ENCODE measurements at places on chromosomes 4 and X.

- no peak for DNase-seq
Observed at GRCh38 chrX:129641941-129642340, 12.8 kb downstream of the APLN start.

- no peak for DNase-seq
Observed at GRCh38 chr4:146488495-146489174, 33.1 kb downstream of the SLC10A7 start.

- DNase-seq, result no peak
Observed at GRCh38 chr4:156280686-156281085, 327.0 kb upstream of the CTSO start.

DNA sequence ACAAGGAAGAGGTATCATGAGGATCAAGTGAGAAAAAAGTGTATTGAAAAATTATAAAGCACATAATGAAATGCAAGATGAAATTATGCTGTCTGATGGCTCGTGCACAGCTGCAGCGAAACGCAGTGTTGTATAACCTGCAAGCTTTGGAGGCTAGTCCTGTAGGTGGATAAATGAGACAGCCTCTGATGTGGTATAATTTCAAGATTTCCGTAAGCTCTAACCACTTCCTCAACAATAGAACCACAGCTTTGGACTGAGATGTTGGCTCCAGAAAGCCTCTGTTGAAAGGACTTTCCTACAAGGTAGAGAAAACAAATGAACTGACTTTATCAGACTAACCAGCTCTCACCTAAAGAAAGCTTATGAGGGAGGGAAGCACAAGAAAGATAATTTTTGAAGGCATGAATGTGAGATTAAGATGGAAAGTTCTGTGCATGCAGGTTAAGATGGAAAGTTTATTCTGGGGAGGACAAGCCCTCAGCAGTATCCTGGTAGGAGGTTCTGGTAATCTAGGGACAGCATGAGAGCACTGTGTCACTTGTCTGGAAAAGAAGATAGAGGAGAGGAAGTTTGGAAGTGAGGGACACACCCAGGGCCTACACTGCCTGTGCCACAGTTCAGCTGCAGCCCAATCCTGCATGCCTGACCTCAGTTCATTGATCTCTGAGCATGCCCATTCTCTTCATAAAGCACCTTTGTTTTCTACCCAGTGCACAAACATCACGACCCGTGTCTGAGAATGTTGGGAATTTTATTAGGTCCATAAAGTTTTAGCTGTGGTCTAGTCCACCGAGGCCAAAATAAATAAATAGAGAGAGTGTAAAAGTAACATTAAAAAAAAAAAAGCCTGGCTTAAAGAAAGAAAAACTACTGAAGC is 161.5 kb upstream of the SFRP2 start:
- DNase-seq, result no peak

GRCh38 chrX:133880032-133880443 is 105.4 kb downstream of the GPC3 start:
- no peak for DNase-seq

DNA sequence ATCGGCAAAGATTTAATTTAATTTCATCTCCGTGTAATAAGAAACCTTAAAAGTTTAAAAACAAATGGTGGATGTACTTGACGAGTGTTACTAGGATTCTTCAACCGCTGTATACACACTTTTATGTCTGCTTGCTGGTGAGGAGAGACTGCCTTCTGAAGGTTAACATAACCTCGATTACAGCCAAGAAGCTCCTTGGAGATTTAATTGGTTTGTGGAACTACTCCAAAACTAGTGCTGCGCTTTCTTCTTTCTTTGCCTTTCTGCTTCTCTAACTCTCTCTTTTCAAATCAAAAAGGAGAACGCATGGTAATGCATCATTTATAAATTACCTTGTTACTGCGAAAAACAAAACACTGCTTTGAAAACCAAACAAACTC is 109.0 kb downstream of the ANTXR2 start:
- DNase-seq, result no peak

GRCh38 chr4:26161030-26161824 is 159.6 kb upstream of the RBPJ start:
- no peak for DNase-seq

- no peak for DNase-seq
Observed at GRCh38 chr4:142243255-142243654, 602.8 kb downstream of the INPP4B start.

- no peak for DNase-seq
Observed at GRCh38 chr4:146190456-146190855, 14.9 kb downstream of the LSM6 start.

- DNase-seq, result no peak
Observed at GRCh38 chr4:151099976-151100417, 569 bp downstream of the RPS3A start.

- DNase-seq, result no peak
Observed at GRCh38 chr4:89897867-89898266, 3.2 kb downstream of the MMRN1 start.

GRCh38 chr4:145375416-145375815 is 106.2 kb upstream of the SMAD1 start:
- no peak for DNase-seq

DNA sequence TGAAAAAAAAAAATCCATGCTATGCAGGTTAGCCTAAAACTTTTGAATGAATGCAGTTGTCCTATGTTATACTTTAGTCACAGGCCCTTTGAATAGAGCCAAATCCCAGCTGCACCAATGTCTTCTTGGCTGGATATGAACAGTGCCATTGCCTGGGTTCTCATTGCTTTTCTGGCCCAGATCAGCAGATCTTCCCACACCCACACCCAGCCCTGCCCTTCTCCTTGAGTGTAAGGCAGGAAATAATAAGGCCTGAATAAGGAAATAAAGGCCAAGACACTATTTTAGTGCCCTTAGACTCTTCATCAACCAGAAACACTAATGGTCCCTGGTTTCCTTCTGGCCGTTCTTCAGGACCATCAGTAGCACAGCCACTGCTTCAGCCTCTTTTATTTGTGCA is 66.6 kb downstream of the USP38 start:
- no peak for DNase-seq

GRCh38 chrX:39443240-39443639 is 642.0 kb downstream of the MID1IP1 start:
- DNase-seq, result no peak

GRCh38 chr4:24102621-24103020 is 212.8 kb upstream of the PPARGC1A start:
- no peak for DNase-seq

- no peak for DNase-seq
Observed at GRCh38 chr4:178387756-178388155, 945.5 kb upstream of the AGA start.

DNA sequence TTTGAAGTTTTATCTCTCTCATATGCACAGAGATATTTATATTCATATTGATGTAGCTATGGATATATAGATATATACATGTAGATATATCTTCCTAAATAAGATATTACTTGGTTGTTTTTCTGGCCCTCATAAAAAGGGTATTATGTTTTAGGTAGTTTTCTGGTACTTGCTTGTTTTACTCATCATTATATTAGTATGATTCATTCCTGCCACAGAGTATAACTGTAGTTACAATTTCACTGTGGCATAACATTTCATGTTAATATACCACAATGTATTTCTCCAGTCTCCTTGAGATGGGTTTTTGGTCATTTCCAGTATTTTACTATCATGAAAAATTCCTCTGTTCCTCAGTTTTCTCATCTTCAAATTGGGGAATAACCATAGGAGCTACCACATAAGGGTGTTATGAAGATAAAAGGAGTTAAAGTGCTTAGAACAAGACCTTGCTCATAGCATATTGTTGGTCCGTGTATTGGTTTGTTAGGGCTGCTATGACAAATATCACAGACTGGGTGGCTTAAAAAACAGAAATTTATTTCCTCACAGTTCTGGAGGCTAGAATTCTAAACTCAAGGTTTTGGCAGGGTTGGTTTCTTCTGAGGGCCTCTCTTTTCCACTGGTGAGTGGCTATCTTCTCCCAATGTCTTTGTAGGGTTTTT is 129.7 kb downstream of the TMEM164 start:
- no peak for DNase-seq

- no peak for DNase-seq
Observed at GRCh38 chr4:38982361-38983095, 49.7 kb downstream of the TMEM156 start.

GRCh38 chrX:56763556-56764152 is 34.6 kb downstream of the NBDY start:
- no peak for DNase-seq

GRCh38 chr4:112523764-112524505 is 8.0 kb upstream of the NEUROG2 start:
- DNase-seq, result peak; percentile 30

DNA sequence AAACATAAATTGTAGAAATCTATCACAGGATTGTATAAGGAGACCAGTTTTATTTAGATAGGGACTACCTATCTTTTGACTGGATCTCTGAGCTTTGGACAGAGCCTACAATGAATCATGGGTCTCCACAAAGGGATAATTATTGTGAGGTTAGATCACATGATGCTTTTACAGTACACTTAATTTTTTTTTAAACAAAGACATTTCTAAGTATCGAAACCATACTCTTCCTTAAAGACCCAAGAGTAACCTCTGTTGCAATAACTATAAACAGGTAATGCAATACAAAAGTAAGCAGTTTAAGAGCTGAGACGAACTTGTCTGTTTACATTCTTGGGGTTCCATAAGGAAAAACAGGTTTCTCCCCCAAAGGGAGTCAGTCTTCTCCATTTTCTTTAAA is 64.3 kb upstream of the GABRE start:
- no peak for DNase-seq

GRCh38 chr4:53885668-53886067 is 178.7 kb downstream of the CHIC2 start:
- DNase-seq, result no peak

GRCh38 chr4:145686991-145687390 is 7.0 kb downstream of the C4orf51 start:
- DNase-seq, result no peak

DNA sequence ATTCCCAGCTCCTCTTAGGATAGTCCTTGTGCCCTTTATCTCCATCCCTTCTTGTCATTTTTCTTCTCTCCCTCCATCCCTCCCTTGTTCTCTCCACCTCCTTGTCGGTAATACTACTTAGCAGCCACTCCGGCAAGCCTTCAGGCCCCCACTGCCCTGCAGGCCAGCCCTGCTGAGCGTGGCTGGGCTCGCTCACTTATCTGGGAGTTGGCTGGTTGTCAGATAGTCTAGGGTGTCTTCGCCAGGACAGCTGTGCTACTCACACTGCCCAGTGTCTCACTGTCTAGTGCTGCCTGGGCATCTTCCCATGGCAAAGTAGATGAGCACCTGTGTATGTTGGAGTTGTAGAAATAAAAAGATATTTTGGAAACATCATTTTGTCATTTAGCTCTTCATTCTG is 75.0 kb downstream of the STK32B start:
- DNase-seq, result no peak

DNA sequence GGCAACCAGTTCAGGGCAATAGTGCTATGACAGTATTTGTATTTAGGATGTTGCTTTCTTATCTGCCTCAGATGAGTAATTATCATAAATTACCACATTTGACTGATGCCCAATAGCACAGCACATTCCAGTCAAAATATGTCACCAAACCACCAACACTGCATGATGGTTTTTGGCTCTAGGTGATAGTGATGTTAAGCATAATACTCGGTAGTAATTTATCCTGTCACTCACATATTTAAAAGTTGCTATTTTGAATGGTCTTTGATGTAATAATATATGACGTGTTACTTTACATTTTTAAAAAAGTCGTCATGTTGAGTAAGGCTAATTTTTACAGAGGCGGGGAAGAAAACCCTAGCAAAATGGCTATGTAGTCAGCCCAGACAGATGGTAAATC is 42.5 kb downstream of the UNC5C start:
- DNase-seq, result no peak

DNA sequence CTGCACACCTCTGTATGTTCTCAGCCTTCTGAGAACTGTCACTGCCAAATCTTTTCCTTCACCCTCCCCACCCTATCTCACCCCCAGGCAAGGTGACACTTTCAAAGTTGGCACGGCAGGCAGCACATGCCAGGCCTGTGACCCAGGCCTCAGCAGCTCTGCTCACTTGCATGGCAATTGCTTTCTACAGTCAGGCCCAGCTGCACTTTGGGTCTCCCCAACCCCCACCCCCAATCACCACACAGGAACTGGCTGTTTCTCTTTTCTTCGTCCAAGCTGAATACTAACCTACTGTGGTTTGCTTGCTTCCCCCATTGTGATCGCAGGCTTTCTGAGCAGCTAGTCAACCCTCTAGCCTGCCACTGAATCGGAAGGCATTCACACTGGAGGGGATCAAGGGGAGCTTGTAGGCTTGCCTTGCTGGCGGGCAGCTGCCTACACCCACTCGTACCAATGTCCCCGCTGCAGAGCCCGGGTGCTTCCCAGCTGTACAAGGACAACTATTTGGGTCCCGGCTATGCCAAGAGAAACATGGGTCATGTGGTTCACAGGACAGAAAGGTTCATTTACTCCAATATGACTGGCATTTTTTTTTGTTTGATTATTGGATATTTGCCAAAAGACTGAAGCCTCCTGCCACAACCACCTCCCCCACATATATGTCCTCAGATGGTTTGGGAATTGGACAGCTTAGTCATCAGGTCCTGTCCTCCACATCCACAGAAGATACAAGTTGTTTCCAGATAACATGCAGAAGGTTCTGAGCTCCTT is 28.1 kb downstream of the SLC25A43 start:
- no peak for DNase-seq

DNA sequence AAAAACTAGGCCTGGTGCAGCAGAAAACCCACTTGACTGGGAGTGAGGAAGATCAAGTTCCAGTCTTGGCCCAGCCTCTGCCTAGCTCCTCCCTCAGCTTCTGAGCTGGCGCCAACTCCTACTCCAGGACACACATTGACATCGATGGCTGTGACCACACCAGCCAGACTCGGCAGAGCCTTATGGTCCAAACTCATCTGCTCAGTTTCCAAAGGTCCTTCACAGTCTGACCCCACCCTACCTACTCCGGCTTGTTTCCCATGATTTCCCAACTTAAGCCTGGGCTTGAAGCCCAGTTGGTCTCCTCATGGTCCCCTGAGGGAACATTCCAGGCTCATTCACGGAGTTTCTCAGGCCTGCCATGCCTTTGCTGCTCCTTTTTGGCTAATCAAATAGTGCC is 10.1 kb downstream of the ELF4 start:
- DNase-seq, result no peak

DNA sequence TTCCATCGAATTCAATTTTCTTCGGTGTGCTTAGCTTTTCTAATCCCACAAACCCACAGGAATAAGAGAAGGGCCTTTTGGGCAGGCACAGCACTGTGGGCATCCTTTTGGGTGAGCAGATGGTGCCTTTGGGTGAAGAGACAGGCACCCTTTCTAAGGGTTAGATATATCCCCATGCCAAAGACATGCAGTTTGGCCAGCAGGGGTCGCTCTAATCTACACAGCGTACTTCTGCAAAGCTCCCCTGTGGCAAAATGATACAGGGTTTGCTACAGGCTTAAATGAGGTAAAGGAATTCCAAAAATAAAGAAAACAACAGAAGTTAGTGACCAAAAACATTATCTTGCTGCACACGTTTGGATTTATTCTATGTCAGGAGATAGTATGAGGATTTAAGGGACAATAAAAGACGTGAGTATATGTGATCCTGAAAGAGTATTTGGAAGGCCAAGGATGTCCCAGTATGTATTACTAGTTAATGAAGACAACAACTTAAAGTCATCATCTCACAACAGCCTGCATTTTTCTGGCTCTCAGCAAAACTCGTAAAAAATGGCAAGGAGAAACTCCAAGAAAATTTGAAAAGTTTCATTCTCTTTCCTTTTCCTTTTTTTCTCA is 49.5 kb downstream of the PHEX start:
- peak; percentile 63 for DNase-seq

Measured in A549 (cell line).